ENCODE measurements at places on chromosomes 2 and 18.

GRCh38 chr2:15693926-15694588 is 102.4 kb downstream of the DDX1 start:
- DNase-seq: no peak

DNA sequence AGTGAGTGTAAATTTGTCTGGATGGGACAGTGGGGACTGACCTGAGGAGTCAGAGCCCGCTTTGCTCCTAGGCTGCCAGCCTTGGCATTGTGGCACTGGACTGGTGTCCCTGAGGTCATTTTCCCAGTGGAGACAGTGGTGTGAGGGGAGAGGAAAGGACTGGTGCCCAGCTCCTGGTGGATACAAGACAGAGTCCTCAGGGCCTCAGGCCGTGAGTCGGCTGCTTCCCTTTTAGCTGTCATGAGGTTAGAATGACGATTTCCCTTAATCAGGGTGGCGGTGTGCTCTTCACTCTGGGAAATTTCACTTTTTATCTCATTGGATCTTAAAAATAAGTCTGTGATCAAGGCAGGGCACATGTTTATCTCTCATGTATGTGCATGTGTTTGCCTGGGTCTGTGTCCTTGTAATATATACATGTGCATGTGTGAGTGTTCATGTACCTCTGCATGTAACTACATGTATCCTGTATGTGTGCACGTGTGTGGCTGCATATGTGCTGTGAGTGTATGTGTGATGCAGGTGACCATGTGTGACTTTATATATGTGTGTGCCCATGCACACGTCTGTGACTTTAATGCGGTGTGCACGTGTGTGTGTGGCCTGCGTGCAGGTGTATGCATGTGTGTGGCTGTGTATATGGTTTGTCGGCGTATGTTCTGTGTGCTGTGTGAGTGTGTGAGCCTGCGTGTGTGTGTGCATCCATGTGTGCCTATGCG is 55.7 kb downstream of the GLI2 start:
- no peak for DNase-seq

- no peak for DNase-seq
Observed at GRCh38 chr2:75870133-75870532, 159.4 kb upstream of the GCFC2 start.

DNA sequence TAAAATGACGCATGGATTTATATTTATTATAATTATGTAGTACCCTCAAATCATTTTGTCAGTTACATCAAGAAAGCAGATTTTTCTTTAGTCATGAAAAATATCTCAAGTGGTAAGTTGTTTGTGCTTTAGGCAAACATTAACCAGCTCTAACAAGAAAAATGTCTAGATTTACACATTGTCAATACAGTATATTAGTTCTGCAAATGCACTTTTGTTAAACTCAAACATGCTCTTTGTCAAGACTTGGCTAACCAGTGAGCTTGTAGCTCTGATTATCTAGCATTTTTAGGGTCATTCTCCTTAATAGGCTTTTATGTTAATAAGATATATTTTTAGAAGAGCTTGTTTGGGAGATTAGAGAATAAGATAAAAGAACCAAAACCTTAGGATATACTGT is 32.7 kb downstream of the SCRN3 start:
- DNase-seq: no peak

DNA sequence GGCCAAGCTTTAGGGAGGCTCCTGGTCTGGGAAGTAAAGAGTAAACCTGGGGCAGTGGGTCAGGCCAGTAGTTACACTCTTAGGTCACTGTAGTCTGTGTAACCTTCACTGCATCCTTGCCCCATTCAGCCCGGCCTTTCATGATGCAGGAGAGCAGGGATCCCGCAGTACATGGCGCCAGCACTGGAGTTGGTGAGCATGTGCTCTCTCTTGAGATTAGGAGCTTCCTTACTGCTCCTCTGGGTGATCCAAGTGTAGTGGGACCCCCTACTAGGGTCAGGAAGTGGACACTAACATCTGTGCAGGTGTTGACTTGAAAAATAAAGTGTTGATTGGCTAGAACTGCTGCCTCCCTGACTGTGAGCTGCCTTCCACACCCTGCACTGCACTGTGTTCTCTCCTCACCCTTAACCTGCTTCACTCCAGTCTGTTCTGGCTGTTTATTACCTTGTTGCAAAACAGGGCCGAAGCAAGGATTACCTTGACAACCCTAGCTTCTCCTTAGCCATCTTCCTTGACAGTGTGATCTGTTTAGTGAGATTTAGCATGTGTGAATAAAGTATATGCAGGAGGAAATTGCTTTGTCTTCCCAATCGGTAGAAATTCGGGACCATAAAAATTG is 5.2 kb downstream of the RETREG2 start:
- DNase-seq: no peak

DNA sequence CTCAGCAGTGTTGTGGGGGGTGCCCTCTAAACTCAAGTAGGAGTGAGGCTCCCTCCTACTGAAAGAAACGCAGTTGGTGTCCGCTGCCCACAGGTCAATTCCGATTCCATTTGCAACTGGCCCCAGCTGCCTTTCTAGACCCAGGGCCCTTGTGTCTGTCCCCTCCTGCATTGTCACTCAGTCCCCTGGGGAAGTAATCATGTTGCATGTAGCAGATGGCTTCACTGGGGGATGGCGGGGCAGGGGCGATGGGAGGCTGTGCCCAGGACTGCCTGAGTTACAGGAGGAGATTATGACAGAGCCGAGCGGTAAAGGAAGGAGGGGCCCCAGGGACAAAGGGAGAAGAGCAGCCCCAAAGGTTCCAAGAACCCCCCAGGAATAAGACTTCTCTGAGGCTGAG is 62.5 kb upstream of the SH3RF3 start:
- DNase-seq: no peak

DNA sequence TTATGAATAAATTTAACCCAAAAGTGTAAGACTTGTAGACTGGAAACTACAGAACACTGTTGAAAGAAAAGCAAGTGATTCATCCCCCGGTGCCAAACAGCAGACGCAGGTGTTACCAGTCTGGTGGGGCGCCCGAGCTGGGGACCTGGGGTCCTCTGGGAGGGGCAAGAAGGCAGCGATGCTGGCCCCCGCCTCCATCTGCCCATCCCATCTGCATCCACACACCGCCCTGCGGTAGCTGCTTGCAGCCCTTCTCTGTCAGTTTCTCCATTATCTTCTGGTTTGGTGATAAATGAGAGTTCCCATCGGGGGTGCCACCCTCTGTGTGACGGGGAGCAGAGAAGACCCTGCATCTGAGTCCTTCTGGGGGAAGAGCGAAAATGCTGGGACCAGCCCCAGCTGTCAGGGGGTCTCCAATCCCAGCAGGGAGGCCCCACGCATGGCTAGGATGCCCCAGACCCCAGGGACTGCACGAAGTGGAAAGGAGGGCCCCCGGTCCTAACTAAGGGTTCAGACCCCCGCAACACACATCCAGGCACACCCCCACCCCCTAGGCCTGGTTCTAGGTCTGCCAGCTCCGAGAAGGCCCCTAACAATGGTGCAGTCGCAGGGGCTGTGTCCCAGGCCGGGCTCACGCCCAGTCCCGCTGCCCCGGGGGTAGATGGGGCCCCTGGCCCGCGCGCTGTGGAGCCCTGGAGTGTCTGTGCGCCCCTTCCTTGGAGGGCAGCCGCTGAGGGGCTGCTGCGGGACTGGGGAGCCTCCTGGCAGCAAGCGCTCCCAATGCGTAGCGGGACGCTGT is 686 bp upstream of the RGPD8 start:
- DNase-seq: no peak

GRCh38 chr2:54083021-54083420 is 32.4 kb upstream of the ACYP2 start:
- DNase-seq: no peak

DNA sequence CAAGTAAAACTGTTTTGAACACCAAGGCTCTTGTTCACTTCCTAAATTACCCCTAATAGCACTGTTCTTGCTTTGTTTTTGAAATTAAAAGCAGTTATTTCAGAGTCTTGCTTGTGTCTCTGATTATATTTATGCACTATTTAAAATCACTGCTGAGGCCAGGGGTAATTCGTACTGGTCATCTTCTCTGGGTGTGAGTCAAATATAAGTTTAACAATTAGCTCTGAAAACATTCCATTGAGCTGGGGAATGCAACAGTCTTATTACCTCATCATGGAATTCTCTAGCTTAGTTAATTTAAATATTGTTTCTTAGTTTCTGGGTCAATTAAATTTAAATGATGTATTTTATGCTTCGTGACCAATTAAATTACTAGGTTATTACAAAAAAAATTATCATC is 135.0 kb downstream of the MEIS1 start:
- no peak for DNase-seq

- no peak for DNase-seq
Observed at GRCh38 chr18:77012806-77013541, 119.6 kb downstream of the MBP start.

GRCh38 chr2:239693330-239693729 is 292.5 kb upstream of the HDAC4 start:
- no peak for DNase-seq

DNA sequence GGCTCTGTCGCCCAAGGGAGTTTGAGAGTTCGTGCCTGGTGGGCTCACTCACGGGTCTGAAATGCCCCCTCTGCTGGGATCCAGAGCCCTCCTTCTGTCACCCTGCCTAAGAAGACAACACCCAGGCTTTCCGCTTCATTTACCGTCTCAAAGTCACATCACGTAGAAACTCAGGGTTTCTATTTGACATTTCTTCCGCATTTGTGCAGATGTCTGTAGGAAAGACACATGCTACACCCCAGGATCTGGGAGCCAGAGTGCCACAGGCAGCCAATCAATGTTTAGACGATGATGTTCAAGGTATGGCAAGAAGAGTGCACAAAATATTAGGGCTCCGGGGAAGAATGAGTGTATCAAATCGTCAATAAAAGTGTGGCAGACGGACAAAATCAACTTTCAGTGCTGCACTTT is 24.4 kb upstream of the ACKR3 start:
- peak; percentile 88 for DNase-seq

- DNase-seq: no peak
Observed at GRCh38 chr2:24045511-24046508, 1.4 kb downstream of the WDCP start.

DNA sequence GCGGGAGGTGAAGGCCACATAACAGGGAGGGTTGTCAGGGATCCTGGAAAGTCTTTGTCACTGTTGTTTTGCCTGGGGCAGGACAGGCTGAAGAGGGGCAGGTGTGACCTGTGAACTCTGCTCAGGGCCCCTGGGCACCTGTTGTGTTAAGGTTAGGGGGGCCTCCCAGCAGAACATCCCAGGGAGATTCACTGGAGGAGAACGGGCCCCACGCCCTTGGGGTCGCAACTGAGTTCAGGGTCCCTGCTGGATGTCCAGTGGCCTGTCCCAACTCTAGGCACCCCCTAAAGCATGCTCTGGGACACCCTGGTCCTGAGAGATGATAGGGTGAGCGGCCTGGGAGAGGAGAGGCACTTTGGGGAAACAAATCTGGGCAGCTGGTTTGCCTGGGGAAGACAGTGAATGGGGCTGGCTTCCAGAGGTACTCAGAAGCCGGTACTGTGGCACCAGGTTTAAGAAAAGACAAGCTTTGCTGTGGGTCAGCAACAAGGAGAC is 22.9 kb downstream of the GPR35 start:
- no peak for DNase-seq

DNA sequence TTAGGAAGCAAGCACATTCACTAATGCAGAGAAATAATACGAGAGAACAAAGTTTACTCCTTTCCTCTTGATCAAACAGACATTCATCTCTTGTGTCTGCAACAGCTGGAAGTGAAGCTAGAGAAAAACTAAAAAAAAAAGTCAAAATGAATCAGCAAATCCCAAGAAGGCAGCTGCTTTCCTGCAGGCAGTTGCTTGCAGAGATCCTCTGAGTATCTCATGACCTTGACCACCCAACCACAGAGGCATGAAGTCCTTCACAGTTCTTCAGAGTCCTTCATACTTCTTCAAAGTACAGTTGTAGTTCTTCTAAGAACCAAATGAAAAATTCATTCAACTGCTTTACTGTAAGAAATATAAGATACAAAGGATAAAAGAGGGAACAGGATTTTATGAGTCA is 97.2 kb upstream of the ACVR1C start:
- no peak for DNase-seq

DNA sequence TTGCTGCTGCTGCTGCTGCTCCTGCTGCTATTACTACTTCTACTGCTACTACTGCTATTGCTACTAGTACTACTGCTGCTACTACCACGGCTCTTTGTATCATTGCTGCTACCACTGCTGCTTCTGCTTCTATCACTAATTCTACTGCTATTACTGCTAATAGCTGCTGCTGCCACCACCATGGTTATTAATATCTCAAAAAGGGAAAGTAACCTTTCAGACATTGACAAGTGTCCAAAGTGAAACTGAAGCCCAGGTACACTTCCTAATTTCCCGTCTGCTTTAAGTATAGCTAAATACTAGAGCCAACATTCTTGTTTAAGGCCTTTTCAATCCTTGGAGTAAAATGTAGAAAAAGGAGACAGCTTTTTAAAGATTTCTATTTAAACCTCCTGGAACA is 45.4 kb upstream of the EHBP1 start:
- peak; percentile 41 for DNase-seq

DNA sequence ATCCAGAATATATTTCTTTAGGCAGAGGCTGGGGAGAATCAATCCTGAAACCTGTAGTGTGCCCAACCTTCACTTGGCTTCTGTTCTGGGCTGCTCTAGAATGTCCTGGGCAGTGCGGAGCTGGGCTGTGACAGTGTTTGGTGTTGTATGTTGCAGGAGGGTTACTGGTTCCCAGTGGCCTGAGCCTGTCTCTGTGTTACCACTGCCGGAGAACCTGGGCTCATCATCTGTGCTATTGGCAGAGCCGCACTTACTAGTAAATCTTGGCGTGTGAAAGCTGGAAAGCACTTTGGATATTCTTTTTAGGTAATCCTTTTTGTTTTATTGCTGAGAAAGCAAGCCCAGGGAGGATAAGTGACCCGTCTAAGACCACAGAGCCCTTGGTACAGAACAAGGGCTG is 412.9 kb downstream of the SLC4A3 start:
- DNase-seq: no peak

- DNase-seq: no peak
Observed at GRCh38 chr2:128798502-128799283, 480.0 kb upstream of the HS6ST1 start.

- DNase-seq: no peak
Observed at GRCh38 chr2:75222527-75222926, 23.2 kb upstream of the TACR1 start.

Measured in B cell (primary cell).